ENCODE measurements at places on chromosomes 4 and X.
A peak's percentile ranks its signal among the peaks of the same experiment; 100 is the strongest.

DNA sequence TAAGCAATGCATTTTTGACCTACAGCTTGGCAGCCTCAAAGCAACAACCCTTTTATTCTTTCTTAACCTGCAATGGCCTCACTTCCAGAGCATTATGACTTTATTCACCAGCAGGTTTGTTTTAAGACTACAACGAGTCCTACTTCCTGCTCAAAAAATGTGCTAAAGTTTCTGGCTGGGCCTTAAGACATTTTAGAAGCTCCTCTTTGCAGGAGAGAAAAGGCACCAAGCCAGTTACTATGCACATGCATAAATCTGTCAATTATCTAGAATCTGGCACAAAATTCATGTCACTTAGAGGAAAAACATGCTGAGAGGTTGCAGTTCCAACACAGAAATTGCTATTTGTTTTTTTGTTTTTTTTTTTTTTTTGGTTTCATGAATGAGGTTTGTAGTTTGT is 223.0 kb upstream of the EPHA5 start:
- H3K36me3 ChIP-seq: no peaks in the 10 kb centered on the region
- no peak overlapping the region for H3K27ac ChIP-seq
- H3K4me3 ChIP-seq: no peak overlapping the region
- no peaks in the 10 kb centered on the region for H3K27me3 ChIP-seq
- H3K4me1 ChIP-seq: no peaks in the 10 kb centered on the region

DNA sequence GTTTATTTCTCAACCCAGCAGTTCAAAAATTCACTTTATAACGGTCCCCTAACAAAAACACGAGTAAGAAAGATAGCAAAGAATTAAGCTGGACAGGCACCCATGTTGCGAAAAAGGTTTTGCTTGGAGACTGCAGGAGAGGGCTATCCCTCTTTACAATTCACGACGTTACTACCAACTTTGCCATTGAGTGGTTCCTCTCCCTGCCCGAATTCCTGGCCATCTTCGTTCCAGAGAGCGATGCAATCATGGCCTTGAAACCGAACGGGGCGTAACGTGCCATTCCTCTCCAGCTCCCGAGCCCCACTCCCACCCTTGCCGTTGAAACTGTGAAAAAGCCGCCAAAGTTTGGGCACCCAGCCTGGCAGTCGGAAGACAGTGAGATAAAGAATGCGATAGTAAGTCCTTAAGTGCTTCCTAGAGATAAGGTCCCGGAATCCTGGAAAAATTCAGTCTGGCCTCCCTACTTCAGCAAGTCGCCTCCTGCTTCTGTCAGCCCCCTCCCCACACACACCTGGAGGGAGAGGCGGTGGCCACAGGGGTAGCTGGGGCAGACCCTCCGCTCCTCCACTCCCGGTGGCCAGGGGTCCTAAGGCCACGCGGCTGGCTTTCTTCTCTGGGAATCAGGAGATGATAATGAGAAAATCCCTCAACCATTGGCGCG is 65.2 kb downstream of the FBXO8 start:
- peak overlapping the region; percentile 44 for H3K4me3 ChIP-seq
- peaks cover 45% of the 10 kb centered on the region for H3K4me1 ChIP-seq
- no peaks in the 10 kb centered on the region for H3K36me3 ChIP-seq
- peaks cover 59% of the 10 kb centered on the region for H3K27me3 ChIP-seq
- no peak for DNase-seq

DNA sequence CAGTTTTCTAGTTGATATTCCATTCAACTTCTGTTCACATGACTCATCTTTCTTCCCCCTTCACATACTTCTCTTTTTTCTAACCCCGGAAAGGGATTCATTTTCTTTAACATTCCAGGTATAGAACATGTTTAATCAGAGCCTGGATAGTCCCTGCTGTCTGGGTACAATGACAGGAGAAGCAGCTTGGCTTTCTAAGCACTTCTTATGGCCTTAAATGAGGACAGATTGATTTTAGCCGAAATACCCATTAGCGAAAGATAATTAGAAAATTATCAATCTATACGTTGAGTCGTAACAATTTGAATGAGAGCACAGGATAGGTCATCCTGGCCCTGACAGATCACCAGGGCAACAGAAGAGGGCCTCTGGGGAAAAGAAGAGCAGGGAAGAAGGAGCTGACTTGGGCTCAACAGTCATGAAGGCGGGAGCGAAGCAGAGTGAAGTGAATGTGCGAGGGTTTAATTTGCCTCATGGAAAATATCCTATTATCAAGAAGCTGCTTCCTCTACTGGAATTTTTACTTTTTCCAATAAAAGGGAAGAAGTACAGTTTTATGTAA is 62.2 kb downstream of the PPP1R2C start:
- H3K36me3 ChIP-seq: no peaks in the 10 kb centered on the region
- no peak for DNase-seq
- no peaks in the 10 kb centered on the region for H3K4me1 ChIP-seq
- no peaks in the 10 kb centered on the region for H3K27me3 ChIP-seq
- H3K4me3 ChIP-seq: no peak overlapping the region
- no peak overlapping the region for H3K27ac ChIP-seq

DNA sequence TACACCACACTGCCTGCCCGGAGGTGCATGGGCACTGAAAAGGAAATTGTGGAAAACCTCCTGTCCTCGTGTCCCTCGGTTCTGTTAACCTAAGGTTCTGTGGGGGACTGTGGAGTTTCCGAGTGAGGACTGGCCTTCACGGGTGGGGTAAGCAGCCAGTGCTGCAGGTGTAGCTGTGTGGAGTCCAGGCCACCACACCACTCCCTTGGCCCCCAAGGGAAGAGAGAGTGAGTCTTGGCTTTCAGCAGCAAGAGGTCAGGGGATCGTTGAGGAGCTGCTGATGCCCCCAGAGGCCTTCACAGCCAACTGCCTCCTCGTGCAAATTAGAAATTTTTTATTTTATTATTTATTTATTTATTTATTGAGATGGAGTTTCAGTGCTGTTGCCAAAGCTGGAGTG is 20.4 kb downstream of the BEND4 start:
- no peak for DNase-seq
- H3K4me1 ChIP-seq: no peaks in the 10 kb centered on the region
- no peaks in the 10 kb centered on the region for H3K36me3 ChIP-seq
- H3K4me3 ChIP-seq: no peak overlapping the region
- no peak overlapping the region for H3K27ac ChIP-seq

GRCh38 chr4:153529646-153530045 is 63.5 kb downstream of the TMEM131L start:
- no peak overlapping the region for H3K27ac ChIP-seq
- H3K4me3 ChIP-seq: no peak overlapping the region
- peak; percentile 7 for DNase-seq
- no peaks in the 10 kb centered on the region for H3K27me3 ChIP-seq
- peaks cover 45% of the 10 kb centered on the region for H3K4me1 ChIP-seq

DNA sequence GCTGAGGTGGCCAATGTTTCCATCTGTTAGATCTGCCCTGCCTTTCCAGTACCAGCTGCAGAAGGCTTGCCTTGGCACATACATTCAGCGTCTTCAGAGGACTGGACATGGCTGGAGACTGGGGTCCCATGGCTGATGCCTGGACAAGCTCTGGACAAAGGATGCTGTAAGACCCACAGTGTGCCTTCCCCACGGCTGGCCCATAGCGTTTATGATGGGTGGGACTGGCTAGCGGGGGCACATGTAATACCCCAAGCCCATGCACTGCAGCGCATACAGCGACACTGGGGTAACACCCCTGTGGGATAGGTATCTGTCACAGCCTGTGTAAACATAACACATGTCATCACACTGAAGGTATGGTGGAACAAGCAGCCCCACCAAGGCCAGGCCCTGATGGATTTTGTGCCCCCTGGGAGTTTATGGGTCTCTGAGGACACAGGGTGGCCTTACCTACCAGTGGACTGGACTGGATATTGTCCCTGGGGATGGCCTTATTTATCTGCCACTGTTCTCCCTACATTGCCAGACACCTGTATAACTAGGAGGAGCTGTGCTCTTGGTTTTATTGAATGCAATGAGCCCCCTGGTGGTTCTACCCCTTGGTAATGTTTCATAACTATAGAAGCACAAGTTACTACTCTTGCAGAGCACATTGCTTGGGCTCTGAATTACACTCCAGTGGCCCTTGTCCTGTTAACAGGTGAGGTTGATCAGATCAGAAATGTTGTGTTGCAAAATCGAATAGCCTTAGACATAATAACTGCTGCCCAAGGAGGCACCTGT is 34.3 kb upstream of the TACR3 start:
- no peaks in the 10 kb centered on the region for H3K36me3 ChIP-seq
- DNase-seq: no peak
- no peaks in the 10 kb centered on the region for H3K27me3 ChIP-seq
- no peak overlapping the region for H3K4me3 ChIP-seq

DNA sequence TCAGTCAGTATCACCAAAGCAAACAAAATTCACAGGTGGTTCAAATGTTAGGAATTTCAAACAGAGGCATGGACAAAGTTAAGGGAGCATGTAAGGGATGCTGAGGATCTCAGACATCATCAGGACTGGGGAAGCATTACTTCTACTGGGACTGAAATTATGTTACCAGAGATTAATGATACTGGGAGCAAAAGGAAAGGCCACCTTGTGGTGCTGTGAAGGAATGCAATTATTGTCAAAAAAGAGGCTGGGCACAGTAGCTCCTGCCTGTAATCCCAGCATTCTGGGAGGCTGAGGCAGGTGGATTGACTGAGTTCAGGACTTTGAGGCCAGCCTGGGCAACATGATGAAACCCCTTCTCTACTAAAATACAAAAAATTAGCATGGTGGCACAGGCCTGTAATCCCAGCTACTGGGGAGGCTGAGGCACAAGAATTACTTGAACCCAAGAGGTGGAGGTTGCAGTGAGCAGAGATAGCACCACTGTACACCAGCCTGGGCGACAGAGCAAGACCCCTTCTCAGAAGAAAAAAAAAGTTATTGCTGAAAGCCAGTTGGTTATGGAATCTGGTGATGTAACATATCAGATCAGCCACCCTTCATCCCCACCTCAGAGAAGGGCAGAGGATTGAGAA is 954.3 kb downstream of the PCDH7 start:
- no peak overlapping the region for H3K27ac ChIP-seq
- H3K4me3 ChIP-seq: no peak overlapping the region
- no peak for DNase-seq
- H3K27me3 ChIP-seq: no peaks in the 10 kb centered on the region
- H3K36me3 ChIP-seq: no peaks in the 10 kb centered on the region

DNA sequence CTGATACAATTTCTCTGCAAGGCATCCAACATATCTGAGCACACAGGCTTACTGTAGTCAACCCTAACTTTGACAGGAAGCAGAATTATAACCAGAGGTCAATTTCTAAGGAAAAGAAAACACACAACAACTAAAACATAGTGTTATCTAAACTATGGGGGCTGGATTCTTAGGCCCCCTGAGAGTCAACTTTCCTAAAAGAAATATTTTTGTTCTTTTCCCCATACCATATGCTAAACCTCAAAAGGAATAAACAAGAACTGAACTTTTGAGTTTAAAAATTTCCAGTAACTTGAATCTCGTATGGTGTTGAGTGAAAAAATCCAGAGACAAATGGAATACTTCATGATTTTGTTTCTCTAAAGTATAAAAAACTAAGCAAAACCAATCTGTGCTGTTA is 42.9 kb downstream of the ATXN3L start:
- no peak overlapping the region for H3K27ac ChIP-seq
- H3K4me1 ChIP-seq: peaks cover 5% of the 10 kb centered on the region
- no peaks in the 10 kb centered on the region for H3K27me3 ChIP-seq

DNA sequence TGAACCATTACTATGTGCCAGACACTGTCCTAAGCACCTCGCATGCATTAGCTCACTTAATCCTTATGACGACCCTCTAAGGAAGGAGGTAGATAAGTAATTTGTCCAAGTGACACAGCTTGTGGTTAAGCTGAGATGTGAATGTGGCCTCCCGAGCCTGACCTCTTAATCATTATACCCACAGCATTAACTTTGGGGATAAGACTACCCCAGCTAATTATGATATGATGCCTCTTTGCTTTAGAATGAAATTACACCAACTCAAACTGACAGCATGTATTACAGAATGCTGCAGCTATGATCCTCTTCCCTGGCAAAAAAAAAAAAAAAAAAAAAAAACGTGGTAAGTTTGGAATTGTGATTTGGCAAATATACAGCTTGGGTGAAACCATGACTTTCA is 53.5 kb downstream of the APBB2 start:
- no peak overlapping the region for H3K4me3 ChIP-seq
- DNase-seq: peak; percentile 3
- no peak overlapping the region for H3K27ac ChIP-seq
- no peaks in the 10 kb centered on the region for H3K36me3 ChIP-seq

- DNase-seq: no peak
- H3K4me1 ChIP-seq: no peaks in the 10 kb centered on the region
- H3K27ac ChIP-seq: no peak overlapping the region
- no peaks in the 10 kb centered on the region for H3K36me3 ChIP-seq
- no peak overlapping the region for H3K4me3 ChIP-seq
Observed at GRCh38 chr4:68810919-68811318, 4.9 kb upstream of the UGT2B10 start.

GRCh38 chr4:136036744-136037143 is 1495.5 kb downstream of the PCDH18 start:
- no peaks in the 10 kb centered on the region for H3K36me3 ChIP-seq
- no peaks in the 10 kb centered on the region for H3K4me1 ChIP-seq
- no peak overlapping the region for H3K27ac ChIP-seq
- H3K27me3 ChIP-seq: no peaks in the 10 kb centered on the region
- H3K4me3 ChIP-seq: no peak overlapping the region

DNA sequence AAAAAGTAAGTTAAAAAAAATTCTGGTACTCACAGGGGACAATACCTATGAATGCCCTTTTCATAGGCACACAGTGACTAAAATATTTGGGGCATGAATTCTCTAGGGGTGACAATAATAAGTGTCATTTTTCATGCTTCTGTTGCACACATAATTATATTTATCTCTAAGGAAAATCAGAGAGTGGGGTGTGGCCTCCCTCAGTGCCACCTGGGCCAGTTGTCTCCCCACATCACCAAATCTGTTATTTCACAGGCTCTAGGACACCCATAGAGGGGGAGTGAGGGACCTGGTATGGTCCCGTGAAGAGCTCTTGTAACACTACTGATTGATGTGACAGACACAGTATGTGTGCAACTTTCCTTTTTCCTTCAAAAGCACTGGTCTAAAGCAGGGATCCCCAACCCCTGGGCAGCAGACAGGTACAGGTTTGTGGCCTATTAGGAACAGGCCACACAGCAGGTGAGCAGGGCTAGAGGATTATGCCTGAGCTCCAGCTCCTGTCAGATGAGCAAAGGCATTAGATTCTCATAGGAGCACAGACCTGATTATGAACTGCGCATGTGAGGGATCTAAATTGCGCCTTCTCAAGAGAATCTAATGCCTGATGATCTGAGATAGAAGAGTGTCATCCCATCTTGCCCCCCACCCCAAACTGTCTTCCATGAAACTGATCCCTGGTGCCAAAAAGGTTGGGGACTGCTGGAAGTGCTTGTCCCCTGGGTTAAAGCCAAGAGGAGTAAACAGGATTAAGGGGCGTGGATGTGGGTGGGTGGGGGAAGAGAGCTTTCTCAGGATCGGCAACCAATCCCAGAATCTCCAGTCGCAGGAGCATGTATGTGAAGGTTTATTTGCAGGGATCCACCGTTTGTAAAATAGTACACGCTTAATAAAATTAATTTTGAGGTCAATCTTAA is 856 bp downstream of the SLC9B1 start:
- peak overlapping the region; percentile 89 for H3K27ac ChIP-seq
- peaks cover 16% of the 10 kb centered on the region for H3K4me1 ChIP-seq
- H3K36me3 ChIP-seq: no peaks in the 10 kb centered on the region

Data from esophagus muscularis mucosa (tissue), 4 donors.